ENCODE measurements at places on chromosomes 7 and 10.

GRCh38 chr7:103811997-103812396 lies 177.5 kb downstream of the RELN start:
- DNase-seq, result no peak

DNA sequence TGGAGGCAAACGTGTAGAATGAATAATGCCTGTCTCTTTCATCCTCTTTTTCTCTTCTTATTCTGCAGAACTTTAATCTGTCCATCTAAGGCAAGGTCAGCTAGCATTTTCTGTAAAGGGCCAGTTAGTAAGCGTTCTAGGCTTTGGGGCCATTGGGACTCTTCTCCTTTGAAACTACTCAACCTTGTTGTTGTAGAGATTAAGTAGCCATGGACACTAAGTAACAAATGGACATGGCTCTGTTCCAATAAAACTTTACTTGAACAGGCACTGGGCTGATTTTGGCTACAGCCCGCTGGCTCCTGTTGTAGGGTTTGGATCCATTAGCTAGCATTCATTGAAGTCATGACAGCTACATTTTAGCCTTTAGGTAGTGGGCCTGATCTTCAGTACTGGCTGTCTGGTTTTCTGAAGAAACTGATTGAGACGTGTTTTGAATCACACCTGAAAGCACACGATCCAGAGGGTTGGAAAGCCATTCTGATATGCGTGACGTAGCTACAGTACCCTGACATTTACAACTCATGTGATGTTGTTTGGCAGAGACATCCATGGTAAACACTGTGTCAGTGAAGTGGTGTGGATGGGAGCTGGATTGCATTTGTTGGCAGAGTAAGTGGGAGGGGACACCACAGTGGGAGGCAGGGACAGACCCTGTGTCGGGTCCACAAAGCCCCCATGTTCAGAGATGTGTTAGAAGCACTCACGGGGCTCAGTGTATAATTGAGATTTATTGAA lies 92.5 kb downstream of the MTPN start:
- no peak for DNase-seq

DNA sequence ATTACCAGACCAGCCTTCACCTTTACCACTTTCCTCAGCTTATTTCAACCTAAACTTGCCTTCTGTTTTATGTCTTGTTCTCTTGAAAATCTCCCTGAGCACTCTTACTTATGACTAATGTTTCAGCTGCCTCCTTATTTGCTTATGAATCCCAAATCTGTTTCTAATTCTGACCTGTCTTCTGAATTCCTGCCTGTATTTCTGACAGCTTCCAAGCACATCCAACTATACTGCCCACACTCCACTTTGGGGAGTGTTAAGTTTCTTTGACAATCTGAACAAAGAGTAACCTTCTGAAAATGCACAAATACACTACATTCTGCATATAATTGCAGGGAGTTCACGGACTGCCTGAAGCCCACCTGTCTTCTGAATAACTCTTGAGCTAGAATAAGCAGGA lies 48.7 kb downstream of the ARMC3 start:
- no peak for DNase-seq

DNA sequence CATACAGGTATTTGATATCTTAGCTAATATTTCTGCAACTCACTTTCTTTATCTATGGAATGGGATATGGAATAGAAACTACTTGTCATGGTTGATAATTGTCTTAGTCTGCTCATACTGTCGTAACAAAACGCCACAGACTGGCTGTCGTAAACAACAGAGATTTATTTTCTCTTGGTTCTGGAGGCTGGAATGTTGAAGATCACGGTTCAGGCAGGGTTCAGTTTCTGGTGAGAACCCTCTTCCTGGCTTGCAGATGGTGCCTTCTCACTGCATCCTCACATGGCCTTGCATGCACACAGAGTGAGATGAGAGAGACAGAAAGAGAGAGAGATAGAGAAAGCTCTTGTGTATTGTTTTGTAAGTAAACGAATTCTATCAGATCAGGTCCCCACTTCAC lies 332.7 kb upstream of the MAGI2 start:
- no peak for DNase-seq

DNA sequence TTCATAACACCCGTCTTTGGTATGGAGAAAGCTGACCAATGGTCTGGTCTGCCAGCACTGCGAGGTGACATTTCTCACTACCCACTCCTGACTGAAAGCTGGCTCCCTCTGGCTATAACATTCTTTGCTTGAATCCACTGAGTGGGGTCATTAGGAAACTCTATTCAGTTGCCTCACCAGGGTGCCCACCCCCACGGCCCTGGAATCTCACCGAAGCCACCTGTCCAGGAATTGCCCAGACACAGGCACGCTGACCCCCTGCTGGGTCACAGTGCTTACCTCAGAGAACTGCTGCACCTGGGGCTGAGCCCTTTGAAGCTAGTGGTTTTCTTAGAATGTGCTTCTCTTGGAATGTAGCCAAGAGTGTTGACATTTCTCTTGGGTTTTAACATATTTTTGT lies 28.6 kb downstream of the HECW1 start:
- DNase-seq, result no peak

- DNase-seq, result no peak
Measured at GRCh38 chr10:46999217-46999616, 88.0 kb downstream of the PTPN20 start.

GRCh38 chr7:35695473-35695850 lies 527 bp upstream of the HERPUD2 start:
- no peak for DNase-seq

GRCh38 chr10:33047655-33048054 lies 89.6 kb upstream of the ITGB1 start:
- no peak for DNase-seq

DNA sequence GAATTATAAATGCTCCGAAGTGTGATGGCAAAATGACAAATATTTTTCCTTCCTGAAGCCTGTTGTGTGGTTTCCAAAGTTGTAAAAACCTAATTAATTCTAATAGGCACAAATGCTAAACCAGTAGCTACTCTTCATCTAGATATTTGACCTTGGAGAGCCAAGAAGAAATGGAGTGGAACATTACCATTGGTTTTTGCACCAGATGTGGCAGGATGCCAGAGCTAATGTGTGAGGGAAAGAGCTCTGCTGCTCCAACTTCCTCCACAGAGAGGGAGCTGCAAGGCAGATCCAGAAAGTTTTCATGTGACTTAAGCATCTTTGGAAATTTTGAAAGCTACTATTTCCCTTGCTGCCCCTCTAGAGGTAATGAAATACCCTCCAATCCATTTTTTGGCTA lies 65.1 kb upstream of the HPS1 start:
- DNase-seq, result no peak
